ENCODE measurements at places on chromosomes 11 and 22.
A peak's percentile ranks its signal among the peaks of the same experiment; 100 is the strongest.

DNA sequence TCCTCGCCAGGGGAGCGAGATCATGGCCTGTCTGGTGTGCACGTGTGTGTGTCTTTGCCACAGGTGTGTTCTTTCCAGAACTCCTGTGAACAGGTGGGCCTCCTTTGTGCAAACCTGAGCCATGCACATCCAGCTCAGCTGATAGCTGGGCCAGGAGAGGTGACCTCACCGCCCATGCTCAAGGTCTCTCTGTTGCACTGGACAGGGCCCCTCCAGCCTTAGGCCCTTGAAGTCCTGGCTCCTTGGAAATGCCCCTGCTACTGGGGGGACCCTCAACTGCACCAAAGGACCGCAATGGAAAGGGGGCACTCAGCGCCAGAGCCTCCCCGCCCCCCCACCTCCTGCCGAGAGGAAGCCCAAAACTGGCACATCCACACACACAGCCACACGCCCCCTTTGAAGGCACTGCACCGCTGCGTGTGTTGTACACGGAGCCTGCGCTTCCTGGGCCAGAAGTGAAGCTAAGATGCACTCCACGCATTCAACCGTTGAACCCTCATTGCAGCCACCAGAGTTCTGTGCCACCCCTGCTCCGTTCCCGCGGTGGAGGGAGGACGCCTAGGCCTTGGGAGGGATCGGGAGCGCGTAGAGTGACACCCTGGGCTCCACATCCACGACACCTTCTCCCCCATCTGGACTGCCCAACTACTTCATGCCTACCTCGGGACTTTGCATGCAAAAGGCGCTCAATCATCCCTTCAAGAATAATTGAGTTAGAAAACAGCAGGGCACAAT is 16.4 kb upstream of the IL2RB start:
- DNase-seq: no peak

DNA sequence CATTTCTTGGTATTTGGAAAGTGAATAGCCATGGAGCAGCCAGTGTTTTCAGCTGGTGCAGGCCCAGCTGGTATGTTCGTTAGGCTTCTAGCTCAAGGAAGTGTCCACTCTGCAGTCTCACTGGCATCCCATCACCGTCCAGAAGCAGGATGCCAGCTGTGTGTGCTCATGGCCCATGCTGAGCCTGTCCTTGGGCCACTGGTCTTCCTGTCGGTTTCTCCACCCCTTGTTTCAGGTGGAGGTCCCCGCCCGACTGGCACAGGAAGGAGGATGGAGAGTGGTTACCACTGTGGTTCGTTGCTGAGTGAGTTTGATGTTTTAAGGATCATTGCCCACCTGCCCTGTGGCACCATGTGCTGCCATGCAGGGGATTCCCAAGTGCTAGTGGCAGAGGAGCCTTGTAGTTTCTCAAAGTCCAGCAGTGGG is 63.7 kb downstream of the MED15 start:
- DNase-seq: no peak

GRCh38 chr11:46202149-46202548 is 75.3 kb upstream of the CREB3L1 start:
- DNase-seq: no peak

- DNase-seq: no peak
These were observed 49.6 kb downstream of the IGSF9B start for GRCh38 chr11:133907216-133907615.

GRCh38 chr11:108871152-108871551 is 206.3 kb downstream of the DDX10 start:
- DNase-seq: peak; percentile 79

DNA sequence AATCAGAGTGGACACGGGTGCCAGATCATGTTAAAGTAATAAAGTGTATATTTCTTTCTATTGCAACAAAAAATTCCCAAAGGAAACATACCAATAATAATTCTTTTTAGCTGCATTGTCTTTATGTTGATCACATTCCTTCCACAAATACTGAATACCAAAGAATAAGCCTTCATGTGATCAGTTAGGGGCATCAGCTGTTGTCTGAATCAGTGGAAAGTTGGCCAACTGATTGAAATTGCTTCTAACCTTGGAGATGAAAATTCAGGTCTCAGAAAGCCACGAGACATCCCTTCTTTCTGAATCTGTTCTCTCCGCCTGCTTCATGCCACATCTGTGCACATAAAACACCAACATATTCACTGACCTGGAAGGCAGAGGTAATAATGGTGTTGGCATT is 785.2 kb downstream of the KCNA4 start:
- no peak for DNase-seq
